Activated naive CD4-positive, alpha-beta T cell treated with anti-CD3 and anti-CD28 coated beads, Interleukin-2, amount 50 U/mL, for 72 hours (primary cell): ENCODE measurements at places on chromosomes 7 and 10.

DNA sequence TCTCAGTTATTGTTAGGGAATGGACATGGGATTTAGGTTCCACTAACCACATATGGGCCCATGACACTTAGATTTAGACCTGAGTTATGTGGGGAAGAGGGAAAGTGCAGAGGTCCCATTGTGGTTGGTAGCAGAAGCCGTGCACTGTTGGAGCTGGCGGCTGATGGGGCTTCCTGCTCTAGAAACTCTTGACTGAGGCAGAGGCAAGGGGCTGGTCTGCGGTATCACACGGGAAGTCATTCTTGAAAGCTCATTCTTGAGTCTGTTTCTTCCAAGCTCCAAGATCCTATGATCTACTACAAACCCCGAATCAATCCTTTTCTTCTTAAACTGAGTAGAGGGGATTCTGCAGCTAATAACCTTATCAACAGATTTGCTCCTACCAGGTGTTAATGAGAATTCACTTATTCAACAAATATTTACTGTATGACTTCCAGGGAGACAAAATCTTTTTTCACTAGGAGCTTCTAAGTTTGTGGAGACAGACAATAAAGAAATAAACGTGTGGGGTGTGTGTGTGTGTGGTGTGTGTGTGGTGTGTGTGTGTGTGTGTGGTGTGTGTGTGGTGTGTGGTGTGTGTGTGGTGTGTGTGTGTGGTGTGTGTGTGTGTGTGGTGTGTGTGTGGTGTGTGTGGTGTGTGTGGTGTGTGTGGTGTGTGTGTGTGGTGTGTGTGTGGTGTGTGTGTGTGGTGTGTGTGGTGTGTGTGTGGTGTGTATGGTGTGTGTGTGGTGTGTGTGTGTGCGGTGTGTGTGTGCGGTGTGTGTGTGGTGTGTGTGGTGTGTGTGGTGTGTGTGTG is 57.1 kb downstream of the AOC1 start:
- DNase-seq = no peak

DNA sequence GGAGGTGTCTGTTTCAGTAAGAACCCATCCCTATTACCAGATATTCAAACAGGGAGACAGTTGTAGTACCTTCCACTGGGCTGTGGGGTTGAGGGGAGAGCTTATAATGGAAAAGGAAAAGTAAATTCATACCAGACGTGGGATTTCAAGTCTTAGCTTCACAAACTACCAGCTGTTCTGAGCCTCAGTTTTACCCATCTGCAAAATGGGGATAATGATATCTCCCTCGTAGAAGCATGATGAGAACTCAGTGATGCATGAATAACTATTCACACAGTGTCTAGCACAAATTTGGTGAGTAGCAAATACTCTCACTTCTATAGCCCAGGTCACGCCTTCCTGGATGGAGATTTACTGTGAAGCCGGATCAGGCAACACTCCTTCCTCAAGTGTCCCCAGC is 29.1 kb upstream of the IKZF1 start:
- DNase-seq = no peak

- no peak for DNase-seq
Measured at GRCh38 chr10:110324201-110324804, 19.6 kb upstream of the SMNDC1 start.

DNA sequence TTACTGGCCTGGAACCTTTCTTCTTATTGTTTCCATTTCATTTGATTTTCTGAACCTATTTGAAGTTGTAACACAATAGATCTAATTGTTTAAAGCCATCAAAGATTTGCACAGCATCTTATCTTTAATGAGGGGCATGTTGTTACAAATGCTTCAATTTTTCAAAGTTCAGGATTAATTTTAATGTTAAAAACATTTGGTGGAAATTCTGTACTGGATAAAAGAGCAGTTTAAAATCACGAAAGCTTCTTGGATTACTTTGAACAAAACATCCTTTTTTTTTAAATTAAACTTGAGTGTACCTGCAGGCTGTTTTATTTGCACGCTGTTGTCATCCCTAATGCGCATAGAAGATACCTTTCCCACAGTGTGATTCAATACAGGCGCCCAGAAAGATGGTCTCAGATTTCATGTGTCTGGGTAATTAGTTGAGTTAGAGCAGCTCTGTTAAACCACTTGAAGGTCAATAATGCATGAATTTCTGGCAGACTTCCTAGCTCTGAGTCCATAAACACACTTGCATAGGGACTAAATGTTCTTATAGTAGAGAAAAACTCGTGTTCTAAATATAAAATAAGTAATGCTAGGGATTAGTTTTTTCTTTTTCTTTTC is 29.3 kb upstream of the DDX50 start:
- DNase-seq = no peak

DNA sequence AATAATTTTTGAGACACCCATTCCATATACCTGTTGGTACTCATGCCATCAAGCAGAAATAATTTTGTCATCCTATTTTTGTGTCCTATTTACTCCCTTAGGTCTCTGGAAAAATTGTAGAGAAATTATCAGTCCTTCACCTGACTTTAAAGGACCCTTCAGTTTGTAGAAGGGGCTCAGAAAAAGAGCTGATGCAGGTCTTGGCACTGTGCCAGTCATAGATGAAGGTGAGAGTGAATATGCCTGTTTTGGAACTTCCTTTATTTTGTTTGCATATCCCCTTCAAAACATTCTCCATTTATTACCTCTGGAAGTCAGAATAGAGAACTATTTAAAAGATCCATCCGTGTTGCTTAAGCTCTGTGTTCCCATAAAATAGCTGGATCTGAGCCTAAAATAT is 321.0 kb upstream of the TPK1 start:
- no peak for DNase-seq

DNA sequence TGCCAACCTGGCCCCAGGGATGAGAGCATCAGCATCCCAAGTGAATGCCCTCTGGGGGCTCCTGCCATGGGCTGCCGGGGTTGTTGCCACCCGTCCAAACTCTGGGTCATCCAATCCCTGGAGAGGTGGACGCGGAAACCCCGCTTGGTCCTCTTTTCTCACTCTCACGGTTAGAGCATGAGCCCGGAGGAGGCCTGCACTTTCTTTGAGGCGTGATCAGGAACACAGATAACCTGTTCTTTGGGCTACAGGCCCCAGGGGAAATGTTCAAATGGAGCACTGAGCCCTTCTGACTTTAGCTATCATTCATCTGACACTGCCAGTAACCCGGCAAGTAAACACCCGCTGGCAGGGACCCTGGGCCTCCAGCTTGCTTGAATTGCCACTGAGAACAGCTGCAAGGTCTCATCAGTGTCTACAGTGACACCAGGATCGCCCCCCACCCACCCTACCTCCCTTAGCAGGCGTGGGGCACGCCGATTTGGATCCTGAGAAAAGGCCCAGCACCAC is 29.4 kb upstream of the SLF2 start:
- no peak for DNase-seq

DNA sequence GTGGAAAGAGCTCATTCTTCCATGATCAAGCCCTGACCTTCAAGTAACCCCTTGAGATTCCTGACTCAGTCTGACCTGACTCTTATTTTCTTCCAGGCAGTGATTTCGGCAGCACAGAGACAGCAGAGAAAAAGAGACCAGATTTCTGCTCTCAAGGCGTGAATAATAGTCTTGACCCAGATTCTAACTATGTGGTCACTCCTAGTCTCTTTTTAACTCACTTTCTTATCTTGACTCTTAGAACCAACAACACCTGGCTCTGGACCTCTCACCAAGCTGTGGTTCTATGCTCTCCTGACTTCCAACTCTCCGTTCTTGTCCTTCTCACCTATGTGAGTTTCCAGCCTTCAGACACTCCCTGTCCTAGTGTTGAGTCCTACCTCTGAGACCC is 36.9 kb upstream of the KDM7A start:
- no peak for DNase-seq

DNA sequence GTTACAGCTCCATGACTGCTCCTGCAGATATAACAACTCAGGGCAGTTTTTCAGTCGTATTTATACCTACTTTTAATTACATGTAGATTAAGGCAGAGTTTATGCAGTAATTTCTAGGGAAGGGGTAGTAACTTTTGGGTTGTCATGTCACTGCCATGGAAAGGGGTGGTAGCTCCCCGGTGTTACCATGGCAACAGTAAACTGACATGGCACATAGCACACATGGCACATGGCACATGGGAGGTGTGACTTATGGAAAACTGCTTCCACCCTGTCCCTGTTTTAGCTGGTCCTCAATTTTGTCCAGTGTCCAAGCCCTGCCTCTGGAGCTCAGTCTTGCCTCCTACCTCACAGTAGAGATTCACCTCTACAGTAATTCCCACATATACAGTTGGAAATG is 3.9 kb upstream of the TOMM7 start:
- DNase-seq = no peak

- DNase-seq = peak; percentile 34
Measured at GRCh38 chr10:86654411-86655172, at the start of gene OPN4. TSS of gene OPN4 (plus strand) at chr10:86654547. CDS start at chr10:86654784, 237 bp downstream.
